ENCODE measurements at places on chromosomes 3 and 15.

DNA sequence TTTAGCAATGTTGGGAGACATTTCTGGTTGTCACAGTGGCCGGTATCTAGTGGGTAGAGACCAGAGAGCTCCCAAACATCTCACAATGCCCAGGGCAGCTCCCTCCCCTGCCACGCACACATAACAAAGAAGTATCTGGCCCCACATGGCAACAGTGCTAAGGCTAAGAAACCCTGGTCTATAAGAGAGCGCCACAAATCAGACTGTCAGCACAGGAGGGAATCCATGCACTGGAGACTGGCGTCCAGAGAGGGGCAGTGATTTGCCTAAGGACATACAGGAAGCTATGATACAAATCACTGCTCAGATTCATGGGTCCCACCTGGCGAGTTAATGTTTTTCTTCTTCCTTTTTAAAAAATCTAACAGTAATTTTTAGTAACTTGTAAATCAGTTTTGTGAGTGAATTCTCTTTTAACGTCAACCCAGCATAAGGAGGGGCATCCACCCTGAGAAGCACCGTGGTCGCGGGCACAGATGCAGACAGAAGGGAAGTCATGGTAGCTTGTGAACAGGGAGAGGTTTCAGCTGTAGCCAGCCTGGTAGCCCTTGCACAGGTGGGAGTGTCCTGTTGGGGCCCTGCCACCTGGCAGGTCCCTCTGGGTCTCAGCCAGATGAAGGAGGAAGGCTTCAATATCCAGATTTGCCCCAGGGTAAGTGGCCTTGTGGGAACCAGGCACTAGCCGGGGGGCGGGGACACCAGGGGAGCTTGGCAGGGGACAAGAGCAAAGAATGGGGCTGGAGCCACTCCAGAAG is 8.7 kb downstream of the ISG20 start:
- DNase-seq = no peak

GRCh38 chr3:196903740-196904139 is 36.0 kb downstream of the SENP5 start:
- no peak for DNase-seq

DNA sequence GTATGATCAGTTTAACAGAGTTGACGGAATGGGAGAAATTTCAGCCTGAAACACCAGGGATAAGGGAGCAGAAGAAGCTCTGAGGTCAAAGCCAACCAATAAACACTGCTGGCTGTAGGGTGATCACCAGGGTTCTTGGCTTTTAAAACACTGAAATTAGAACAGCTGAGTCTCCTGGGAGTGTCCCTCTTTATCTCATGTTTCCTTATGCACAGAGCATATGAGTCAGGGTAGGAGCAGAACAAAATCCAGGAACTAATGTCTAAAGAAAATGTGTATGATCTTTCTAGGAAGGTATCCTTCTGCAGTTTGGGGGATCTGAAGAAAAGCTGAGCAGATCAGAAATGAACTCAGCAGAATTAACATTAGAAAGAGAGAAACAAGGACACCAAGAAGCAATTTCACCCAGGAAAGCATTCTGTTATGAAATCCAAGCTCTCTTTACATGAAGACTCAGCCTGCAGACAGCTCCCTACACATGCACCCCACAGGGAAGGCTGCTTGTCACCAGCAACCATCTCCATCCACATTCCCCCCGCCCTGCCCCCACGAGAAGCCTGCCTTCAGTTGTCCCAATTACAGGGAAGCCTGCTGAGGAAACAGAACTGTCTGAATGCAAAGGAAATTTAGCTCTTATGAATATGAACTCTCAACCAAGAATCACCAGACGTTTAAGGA is 469.7 kb downstream of the PDCD6IP start:
- no peak for DNase-seq

DNA sequence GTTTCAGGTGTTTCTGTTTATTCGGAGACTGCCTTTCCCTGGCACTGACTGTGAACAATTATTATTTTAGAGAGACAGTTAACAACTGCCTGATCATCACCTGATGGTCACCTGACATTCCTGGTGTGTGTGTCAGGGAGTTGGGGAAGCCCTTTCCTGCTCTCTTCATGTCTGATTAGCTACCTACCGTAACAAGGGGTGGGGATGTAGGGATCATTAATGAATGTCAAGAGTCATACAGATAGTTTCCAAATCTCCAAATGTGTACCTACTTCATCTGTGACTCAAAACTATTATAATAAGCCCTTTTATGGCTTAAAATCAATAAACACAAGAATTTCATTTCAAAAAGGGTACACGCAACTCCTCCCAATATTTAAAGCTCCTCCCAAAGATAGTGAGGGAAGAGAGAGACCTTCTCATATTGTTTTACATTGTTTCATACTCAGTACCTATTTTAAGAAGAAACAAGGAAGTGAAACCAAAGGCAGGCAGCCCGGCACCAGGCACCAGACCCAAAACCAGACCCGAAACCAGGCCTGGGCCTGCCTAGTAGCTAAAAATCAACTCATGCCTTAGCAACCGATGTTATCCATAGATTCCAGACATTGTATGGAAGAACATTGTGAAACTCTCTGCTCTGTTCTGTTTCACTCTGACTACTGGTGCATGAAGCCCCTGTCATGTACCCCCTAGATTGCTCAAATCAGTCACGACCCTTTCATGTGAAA is 844.9 kb upstream of the ALCAM start:
- DNase-seq = no peak

GRCh38 chr15:41443275-41443674 is 26.4 kb downstream of the RTF1 start:
- DNase-seq = no peak

DNA sequence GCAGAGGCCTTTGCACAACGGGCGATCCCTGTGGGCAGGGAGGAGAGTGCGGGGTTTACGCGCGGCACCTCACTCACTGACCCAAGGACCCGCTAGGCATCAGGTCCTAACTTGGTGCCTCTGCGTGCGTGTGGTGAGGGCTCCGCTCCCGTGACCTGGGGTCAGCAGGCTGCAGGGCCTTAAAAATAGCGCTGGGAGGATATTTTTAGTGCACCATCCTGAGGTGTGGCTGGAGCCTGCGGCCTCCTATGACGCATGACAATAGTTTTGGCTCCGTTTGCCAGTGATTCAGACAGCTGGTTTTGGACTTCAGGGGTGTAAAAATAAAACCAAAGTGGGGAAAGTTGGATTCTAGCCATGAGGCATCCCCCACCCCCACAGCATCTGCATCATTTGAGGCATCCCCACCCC is 139.0 kb downstream of the FAM43A start:
- DNase-seq = no peak

- DNase-seq = no peak
These were observed 323.3 kb downstream of the CTNNB1 start for GRCh38 chr3:41522612-41523011.

GRCh38 chr3:105352976-105353375 is 13.7 kb upstream of the ALCAM start:
- no peak for DNase-seq

GRCh38 chr15:77187751-77188464 is 117.0 kb upstream of the TSPAN3 start:
- DNase-seq = no peak

DNA sequence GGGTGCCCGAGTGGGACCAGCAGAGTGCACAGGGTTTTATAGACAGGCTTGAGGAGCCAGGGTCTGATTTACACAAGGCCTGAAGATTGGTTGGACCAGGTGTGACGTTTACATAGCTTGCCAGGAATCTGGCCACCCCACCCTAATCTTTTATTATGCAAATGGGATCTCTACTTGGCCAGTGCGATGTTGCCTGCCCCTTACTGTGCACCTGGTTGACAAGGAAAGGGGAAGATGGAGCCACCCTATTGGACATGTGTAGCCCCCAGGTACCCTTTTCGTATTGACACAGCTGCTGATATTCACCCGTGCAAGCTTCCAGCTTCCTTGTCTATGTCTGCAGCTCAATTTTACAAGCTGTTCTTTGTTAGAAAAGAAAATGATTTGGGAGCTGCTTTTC is 132.0 kb downstream of the ARNT2 start:
- no peak for DNase-seq

GRCh38 chr3:60009931-60010478 is 960.2 kb upstream of the CFAP20DC start:
- DNase-seq = no peak

DNA sequence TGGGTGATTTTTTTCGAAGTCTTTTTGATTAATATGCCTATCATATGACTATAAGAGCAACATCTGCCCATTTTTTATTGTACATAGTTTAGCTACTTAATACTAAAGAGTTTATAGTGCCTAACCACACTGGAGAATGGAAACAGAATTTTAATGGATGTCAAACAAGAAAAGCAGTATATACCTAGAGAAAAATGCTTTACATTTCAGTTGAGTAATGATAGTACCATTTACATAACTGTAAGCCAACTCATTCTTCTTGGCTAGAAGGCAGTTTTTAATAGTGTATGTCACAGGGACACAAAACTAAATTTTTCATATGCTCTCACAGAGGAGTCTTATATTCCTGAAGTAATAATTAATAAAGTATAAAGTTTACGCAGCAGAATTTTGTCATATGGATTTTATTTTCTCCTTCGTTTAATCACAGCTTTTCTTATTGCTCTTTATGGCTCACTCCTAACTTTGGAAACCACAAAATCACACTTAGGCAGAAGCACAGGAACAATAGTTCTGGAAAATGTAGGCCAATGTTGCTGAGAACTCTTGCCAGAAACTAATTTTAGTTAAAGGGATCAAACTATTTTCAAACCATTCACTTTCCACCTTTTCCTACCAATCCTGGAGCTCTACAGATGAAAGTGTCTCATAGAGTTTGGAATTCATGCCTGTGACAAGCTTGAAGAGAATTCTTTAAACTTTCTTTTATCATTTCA is 243.6 kb downstream of the ZIC1 start:
- DNase-seq = no peak

DNA sequence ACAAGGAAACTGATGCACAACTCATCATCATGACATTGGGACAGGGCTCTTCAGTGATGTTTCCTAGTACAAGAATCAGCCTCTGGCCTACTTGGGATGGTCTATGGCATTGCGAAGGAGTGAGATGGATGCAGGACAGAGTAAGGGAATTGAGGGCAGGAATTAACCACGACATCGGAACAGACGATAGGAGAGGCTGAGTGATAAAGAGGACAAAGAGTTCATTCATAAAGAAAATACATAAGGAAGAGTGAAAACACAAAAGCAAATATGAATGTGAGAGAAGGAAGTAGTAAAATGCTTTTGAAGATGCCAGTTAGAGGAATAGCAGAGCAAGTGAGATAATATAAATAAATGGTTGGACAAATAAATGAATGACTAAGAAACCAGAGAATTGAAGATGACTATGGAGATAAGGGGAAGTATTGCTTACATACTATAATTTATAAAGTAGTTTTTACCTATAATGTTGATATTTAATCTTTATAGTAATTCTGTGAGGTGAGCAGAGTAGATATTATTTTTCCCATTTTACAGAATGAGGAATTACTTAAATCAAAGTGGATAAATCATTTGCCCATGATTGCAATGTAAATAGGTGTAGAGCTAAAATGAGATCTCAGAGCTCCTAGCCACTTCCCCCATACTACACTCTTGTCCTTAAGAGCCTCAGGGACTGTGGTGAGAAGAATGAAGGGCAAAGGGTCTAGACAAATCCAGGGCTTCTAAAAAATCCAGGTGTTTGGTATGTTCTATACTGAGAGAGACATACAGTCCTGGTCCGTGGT is 203.3 kb downstream of the DTWD1 start:
- no peak for DNase-seq

GRCh38 chr3:46536758-46537157 is 29.3 kb downstream of the LRRC2 start:
- no peak for DNase-seq

DNA sequence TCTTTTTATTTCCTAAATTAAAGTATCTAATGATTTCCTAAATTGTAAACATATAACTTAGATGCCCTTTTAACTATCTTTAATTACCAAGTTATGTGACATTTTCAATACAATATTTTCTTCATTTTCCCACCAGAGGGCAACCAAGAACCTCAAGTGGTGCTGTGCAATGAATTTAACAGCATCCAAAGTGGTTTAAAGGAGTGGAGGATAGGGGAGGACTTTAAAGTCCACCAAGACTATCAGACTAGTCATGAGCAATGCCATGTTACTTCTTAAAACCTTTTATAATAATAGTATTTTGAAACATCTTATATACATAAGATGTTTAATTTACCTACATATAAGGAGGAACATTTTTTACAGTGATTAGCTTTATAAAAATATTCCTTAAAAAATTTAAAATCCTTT is 74.4 kb downstream of the DLG1 start:
- no peak for DNase-seq

DNA sequence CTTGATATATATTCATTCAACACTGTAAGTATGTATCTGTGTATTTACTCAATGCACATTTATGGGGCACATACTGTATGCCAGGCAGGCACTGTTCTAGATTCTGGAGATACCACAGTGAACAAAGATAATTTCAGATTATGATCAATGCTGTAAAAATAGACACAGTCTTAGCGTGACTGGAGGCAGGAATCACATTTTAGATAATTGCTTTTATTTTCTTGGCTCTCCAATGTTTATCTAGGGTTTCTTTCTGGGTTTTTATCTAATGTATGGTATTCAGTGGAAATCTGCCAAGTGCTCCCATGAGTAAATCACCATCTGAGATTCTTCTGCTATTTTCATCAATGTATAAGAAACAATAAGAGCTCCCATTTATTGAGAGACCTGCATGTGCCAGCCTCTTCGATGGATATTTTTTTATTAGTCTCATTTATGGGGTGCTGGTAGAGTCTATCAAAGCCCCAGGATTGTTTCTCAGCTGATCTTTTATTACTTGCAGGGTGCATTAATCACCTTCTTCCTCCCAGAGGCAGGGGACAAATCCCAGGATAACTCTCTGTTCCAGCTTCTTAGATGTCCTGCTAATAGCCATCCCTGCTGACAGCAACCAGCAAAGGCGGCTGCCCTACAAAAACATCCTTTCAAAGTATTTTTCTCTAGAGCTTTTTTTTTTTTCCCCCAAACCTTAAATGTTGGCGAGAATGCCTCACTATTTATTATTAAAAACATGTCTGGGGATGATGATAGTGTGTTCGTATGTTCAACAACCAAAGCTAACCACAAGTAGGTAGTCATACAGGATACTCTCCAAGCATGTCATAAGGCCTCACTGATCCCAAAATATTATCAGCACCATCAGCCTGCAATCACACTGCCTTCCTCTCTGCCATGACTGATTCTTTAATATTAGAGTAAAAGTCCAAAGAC is 331.0 kb upstream of the RASGRP1 start:
- DNase-seq = no peak

DNA sequence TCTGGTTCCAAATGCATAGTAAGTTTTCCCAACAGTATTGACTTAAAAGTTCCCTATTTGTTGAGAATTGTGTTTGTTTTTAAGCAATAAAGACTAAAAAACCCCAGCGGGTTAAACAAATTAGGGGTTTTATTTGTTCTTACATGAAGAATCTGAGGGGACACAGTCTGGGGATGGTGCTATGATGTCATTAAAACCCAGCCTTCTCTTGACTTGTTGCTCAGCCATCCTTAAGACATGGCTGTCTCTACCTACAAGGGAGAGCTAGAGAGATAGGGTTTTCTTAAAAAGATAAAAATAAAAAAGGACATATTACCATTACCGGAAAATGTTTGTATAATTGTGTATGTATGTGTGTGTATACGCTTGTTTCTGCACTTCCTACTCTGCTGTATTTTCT is 11.7 kb upstream of the ARL14 start:
- DNase-seq = no peak
